ENCODE measurements at places on chromosomes 16 and 17.

DNA sequence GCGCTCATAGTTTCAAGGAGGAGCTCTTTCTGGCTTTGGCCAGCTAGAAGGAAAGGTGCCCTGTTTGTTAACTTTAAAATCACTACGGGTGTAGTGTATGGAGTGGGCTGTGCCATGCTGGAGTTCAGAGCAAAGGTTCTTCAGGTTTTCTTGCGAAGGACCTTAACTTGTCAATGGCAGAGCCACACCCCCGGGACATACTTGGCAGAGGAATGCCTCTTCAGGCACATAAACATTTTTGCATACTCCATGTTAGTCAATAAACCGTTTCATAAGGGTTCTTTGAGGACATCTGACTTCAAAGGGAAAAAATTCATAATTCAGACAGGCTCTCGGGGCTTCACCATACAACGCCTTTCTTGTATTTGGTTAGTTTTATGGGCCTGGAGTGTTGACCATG lies 113.0 kb upstream of the PLCG2 start:
- DNase-seq = no peak

DNA sequence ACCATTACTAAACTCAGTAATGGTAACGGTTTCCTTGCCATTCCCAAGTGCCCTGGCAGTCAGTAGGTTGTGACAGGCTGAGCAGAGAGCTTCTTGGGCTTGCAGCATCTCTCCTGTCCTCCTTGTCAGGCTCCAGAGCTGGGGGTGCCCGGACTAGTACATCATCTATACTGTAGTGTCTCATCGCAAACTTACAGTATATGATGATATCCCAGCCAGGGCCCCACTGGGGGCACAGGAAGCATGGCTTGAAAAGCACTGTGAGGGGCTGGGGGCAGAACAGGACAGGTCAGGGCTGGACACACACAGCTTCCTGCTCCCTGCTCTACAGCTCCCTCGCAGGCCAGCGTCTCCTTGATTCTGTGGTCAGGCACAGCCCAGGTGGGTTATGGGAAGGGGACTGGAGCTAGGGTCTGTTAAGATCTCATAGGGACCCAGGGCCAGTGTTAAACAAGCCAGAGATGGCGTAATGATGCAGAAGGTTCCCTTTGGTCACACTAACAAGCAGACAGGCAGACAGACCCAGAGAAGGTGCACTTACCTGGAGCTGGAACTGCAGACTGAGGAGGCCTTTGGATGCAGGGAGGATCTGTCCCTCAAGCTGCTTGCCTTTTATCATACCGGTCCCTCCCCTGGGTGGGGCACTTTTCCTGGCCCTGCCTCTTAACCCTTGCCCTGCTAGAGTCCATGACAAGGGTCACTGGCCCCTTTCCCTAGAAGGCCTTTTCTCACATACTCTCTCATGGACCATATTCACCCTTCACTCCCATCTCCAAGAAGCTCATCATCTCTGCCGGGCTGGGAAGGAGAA lies 6.8 kb downstream of the ERAL1 start:
- no peak for DNase-seq

DNA sequence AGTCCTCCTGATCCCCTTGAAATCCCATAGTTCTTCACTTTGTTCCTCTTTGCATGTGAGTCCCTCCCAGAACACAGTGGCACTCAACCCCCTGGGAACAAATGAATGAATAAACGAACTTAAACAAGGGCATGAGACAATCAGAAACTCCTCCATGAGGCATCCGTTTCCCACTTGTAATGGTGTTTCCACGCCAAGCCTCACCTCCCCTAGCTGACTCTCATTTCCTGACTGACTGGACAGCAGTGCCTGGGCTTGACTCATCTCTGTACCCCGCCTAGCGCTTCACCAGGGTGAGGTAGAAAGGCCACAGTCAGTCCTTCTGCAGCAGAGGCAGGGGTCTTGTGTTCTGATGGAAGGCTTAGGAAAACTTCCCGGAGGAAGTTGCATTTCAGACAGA lies 14.2 kb downstream of the KIF1C start:
- no peak for DNase-seq

- DNase-seq = no peak
Observed at GRCh38 chr17:67441052-67441895, 64.2 kb downstream of the PITPNC1 start.

DNA sequence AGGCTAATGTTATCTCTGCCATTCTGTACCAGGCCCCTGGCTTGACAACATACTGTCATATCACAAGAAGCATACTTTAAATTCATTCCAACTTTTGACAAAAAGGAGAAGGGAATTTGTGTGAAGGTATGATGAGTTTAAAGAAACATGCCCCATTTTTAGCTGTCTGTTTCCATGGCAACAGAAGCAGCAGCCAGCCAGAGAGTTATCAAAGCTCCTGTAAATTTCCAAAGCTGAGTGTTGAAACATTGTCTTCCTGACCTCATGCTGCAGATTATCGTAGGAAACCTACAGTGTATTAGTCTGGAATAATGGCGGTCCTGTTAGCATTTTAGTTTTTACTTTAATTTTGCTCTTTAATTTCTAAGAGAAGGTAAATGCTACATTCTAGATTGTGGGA lies 124.9 kb downstream of the MRTFB start:
- no peak for DNase-seq

All from LoVo (cell line).